Activated CD4-positive, alpha-beta T cell treated with anti-CD3 and anti-CD28 coated beads for 36 hours (primary cell): ENCODE measurements at places on chromosomes 1 and 21. TPM values are rescaled to one million over a fixed set of nuclear protein-coding genes. Genes with fewer than 3 reads are reported as not detected.

- no peak for DNase-seq
Measured at GRCh38 chr1:154414606-154415005, 9.5 kb downstream of the IL6R start.

- no peak for DNase-seq
Measured at GRCh38 chr1:80217377-80217986, 1211.0 kb upstream of the ADGRL4 start.

Gene FAM3B
- total RNA-seq, result not detected

- DNase-seq, result no peak
Measured at GRCh38 chr21:18153063-18153462, 91.6 kb upstream of the CHODL start.

Gene LCE1E
- not detected for total RNA-seq

Gene ARTN
- 0.48 TPM for total RNA-seq

- no peak for DNase-seq
Measured at GRCh38 chr21:44923480-44924084, 2.9 kb upstream of the ITGB2 start.

Gene ICOSLG
- total RNA-seq, result 2.4 TPM

Gene ITLN2
- total RNA-seq, result not detected

Gene FAM78B
- total RNA-seq, result 0.34 TPM

Gene KCNN3
- 0.25 TPM for total RNA-seq

Gene PTGFR
- total RNA-seq, result not detected

DNA sequence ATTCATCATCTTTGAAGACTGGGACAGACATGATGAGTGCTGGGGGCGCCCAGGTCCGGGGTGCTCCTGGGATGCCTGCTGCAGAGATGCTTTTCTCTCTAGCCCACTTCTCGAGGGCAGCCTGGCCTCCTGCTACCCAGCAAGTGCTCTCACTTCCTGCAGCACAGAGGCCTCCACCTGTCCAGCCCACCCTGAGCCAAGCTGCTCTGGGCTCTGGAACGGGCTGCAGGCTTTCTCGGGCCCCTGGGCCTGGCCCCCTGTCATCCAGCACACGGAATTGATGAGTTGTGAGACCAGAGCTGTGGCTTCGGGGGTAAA lies 469.5 kb upstream of the VAMP3 start:
- DNase-seq, result no peak

DNA sequence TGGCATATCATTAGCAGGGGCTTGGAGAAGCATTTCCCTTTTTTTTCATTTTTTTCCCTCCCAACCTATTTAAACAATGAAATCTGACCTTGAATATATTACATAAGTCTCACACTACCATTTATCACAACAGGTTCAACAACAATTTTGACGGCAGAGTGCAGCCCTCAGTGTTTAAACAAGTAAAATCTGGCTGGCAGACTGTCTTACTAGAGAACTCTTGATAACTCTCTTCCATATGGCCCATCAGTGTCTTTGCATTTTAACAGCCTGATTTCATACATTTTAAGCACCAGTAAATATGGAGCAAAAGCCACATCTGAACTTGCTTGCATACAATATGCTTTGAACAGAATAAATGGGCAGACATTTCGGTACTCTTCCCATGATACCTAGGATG lies 213.0 kb downstream of the KCTD3 start:
- DNase-seq, result no peak

Gene KCNE1
- total RNA-seq, result not detected

Gene KCNC4
- total RNA-seq, result 14.3 TPM

Gene PLA2G5
- total RNA-seq, result not detected

Gene CACNA1S
- total RNA-seq, result not detected

Gene LEMD1
- total RNA-seq, result 0.79 TPM

Gene EPHB2
- not detected for total RNA-seq

Gene MYBPH
- total RNA-seq, result not detected

DNA sequence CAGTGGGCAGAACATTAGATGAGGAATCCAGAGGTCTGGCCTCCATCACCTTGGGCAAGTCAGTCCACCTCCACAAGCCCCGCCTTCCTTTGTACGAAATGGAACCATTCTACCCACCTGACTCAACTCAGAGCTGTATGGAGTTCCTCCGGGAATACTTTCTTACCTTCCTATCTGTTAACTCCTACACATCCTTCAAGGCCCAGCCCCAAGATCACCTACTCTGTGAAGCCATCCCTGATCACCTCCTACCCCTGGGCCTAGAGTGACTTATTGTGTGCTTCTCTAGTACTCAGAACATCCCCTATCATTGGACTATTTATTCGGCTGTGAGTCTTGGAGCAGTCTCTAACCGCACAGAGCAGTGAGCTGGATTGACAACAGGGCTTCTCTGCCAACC lies 66.7 kb downstream of the GLIS1 start:
- no peak for DNase-seq

Gene GUCA2A
- total RNA-seq, result not detected

Gene ATP1A2
- not detected for total RNA-seq

Gene RGSL1
- not detected for total RNA-seq

DNA sequence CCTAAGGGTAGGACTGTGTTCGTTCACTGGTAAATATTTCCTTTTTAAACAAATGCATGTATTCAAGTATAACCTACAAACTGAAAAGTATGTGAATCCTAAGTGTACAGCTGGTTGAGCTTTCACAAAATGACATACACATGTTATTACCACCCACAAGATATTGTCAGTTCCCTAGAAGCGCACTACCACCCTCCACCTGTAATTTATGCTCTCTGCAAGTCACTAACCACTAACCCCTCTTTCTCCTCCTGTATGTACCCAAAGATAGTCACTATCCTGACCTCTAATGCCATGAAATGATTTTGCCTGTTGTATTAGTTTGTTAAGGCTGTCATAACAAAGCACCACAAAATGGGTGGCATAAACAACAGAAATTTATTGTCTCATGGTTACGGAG lies 82.8 kb upstream of the CHODL start:
- no peak for DNase-seq

Gene OSBPL9
- 64.5 TPM for total RNA-seq

DNA sequence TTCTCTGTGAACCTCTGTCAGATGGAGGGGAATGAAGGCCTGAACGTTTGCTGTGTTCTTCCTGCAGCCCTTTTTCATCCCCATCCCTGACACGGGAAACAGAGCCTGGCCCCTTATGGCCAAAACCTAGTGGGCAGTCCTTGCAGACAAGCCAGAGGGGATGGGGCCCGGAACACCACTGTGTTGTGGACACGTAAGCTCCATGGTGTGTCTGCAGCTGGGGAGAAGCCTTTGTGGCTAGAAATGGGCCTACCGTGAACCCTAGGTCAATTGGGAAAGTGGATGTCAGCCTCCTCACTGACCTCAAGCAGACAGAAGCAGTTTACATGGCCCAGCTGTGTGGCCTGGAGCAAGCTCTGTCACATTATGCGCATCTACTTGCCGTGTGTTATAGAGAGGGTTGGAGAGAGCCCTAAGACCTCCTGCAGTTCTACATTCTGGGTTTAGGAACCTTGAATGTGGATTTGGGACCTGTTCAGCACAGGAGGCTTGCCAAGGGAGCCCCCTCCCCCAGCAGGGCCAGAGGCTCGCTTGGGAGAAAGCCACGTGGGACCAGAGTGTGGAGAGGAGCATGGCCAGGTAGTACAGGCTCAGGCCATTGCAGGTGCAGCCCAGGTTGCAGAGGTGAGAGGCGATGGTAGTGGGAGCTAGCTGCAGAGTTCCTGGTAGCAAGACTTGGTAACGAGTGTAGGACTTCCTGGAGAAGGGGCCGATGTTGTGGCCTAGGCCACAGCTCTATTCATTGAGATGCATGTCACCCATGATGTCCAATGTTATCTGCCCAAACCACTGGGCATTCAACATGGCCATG lies 20.7 kb downstream of the PARS2 start:
- no peak for DNase-seq

DNA sequence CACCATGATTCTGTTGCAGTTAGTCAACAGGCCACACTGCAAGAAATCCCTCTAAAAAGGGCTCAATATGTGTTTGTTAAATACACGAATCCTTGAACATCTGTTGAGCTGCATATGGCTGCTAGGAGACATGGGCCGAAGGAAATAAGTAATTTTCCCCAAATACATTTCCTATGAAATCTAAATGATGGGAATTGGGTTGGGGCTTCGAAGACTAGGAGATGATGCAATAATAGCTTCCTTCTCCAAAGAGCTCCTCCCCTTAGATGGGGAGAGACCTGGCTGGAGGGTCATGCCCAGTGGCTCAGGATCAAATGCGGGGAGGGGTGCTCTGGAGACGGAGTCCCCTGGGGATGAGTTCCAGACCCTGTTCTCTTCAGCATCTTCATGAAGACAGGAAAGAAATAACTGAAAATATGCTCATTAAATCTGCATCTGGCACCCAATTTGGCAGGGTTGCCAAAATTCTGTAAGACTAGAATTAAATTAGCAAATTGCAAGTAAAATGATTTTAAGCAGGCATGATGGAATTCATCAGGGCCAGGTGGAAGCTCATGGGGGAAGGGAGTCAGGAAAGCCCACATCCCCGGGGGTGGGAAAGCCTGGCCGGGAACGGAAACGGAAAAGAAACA lies 165.0 kb upstream of the EDN2 start:
- no peak for DNase-seq

DNA sequence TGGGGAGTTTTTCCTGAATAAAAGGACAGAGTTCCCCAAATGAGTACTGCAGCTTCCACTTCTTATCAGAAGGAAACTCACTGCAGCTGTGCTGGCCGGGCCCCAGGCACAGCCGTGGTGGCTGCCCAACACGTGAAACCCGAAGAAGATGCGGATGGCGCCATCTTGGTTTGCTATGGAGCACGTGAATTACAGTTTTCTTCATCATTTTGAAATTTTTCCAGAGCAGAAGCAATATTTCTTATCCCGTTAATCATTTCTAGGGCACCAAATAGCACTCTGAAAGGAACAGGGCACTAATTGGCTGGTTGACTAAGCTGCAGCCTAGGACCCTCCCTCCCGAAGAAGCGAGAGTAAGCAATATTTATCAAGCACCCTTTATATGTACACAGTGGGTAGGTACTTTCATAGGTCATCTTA lies 63.2 kb upstream of the EPS8L3 start:
- DNase-seq, result no peak

Gene IL24
- 10.7 TPM for total RNA-seq

Gene HSD3B1
- not detected for total RNA-seq

DNA sequence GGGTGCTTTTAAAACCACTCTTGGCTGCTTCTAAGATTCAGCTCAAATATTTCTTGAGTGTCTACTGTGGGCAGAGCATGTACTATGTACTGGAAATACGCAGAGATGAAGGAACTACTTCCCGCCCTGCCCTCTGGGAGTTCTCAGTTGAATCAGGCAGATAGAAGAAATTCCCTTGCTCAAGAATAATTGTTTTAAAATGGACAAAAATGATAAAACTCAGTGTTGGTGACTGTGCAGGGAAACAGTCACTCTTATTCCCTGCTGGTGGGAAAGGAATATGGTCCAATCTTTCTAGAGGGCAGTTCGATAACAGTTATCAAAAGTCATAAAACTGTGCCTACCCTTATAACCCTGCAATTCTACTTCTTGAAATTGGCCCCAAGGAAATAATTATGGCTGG lies 16.9 kb upstream of the GRHL3 start:
- no peak for DNase-seq

GRCh38 chr1:207993477-207994445 lies 82.8 kb upstream of the CD34 start:
- peak; percentile 8 for DNase-seq

DNA sequence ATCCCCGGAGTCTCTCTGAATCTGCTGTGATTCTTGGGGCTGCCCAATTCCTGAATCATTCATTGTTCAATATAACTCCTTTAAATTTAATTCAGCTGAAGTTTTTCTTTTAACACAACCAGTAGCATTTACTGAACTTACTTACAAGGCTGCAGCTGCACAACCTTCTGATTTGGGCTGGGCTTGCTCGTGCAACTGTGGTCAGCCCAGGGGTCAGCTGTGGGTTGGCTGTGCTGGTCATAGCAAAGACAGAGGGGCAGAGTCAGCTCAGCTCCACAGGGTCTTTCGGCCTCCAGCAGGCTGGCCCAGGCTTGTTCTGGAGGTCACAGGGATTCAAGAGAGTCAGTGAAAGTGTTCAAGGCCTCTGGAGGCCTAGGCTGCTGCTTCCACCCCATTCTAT lies 186.1 kb downstream of the MATN1 start:
- DNase-seq, result no peak

DNA sequence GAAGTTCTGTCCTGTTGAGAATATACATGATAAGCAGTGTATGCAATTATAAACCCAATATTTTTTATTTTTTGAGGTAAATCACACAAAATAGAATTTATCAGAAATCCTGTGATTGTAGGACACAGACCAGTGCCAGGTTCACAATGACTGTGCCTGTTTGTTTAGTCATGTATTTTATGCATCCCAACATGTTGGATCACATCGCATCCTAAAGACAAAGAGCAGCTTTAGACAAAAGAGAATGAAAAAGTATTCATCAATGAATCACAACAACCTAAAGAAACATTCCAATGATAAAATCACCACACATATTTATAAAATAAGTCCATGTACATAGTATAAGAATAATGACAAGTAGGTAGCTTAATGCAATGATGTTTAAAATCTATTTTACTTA lies 53.2 kb upstream of the LRRC8D start:
- no peak for DNase-seq

Gene DYNLT4
- 0.32 TPM for total RNA-seq

Gene RPS6KA1
- total RNA-seq, result 160 TPM

DNA sequence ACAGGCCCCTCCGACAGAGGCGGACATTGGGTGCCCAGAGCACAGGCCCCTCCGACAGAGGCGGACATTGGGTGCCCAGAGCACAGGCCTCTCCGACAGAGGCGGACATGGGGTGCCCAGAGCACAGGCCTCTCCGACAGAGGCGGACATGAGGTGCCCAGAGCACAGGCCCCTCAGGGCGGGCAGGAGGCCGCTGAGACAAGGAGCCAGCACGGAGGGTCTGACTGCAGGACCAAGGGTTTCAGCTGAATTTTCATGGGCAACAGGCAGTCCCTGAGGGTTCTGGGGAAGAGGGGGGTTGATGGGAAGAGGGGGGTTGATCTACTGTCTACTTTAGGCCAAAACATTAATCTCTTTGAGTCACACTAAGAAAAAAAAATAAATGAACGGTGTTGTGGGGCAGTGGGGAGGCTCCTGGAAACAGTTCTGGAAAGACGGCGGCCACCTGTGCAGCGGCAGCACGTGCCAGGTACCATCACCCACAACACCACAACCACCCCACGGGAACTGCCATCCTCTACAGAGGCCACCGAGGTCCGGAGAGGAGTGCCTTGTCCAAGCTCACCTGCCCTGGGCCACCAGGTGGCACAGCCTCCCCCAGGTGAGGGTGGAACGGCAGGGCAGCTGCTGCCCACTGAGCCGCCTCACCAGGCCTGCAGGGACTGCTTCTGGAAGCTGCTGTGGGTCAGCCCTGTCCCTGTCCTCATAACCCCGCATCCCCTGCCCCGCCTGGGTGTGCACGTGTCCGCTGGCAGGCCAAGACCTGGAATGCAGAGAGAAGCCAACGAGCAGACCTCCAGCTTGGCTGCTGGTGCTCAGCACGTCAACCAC lies 20.5 kb downstream of the PRDM15 start:
- no peak for DNase-seq
